ENCODE measurements at places on chromosomes 3 and 15.

GRCh38 chr3:195155570-195156241 is 115.3 kb downstream of the XXYLT1 start:
- DNase-seq: no peak

DNA sequence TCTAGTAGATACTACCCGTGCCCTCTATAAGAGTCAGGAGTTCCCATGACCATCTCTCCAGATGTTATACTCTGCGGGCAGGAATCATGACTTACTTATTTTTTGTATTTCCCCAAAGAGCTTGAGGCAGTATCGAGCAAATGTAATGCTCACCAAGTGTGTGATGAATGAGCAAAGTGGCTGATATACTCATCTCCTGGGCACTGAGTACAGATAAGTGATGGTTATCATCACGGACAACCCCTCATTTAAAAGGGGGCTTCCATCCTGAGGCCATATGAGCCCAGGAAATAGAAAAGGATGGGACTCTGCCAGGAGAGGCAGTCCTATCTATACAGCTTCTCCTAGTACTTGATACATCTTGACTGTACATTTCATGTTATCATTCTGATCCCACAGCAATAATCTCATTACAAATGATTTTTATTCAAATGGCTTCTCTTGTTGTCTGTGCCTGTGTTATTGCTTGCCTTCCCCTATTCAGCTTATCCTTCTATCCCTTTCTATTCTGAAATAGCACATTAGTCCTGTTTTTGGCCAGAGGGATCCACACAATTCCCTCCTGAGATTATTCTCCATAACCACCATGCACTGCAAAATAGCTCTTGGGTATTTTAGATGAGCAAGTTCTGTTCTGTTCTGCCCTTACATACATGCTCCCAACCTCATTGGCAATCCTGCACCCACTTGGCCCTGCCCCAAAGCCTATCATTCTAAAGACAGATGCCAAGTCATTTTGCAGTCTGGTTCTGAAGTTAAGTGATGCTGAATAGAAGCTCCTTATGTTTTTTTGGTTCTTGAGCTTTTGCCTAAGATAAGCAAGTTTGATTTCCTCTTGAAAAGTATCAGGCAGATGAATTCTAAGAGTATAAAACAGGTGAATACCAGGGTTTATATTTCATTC is 48.0 kb upstream of the MRPL3 start:
- no peak for DNase-seq

GRCh38 chr3:9414826-9415225 is 17.4 kb downstream of the SETD5 start:
- no peak for DNase-seq

GRCh38 chr3:160008961-160009360 is 20.3 kb downstream of the IL12A start:
- DNase-seq: no peak

DNA sequence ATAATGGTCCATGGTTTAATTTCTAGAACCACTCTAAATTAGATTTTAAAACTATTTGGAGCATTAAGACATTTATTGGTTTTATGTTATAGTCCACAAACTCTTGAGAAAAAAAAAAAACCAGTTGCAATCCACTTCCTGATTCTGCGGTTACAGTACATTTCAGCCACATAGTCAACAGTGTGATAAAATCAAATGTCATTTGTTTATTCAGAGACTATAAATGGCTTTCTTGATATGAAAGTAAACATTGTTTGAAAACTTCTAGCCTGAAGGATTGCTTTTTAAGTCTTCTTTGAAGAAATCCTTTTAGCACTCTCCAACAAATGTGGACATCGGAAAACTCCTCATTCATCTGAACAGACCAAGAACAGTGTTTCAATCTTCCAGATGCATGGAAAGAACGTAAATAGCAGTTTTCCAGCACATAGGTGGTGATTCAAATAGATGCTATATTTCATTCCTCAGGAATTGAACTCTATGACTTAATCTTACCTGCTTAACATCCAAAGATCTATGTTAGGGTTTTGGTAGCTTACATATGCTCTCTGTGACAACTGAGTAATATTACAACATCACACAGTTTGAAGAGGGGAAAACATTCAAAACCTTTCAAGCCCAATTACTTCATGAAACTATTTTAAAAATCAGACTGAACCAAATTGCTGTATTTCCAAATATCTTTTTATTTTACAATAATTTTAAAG is 87.8 kb upstream of the UBE2E2 start:
- DNase-seq: no peak

GRCh38 chr15:25244731-25245585 is 193.9 kb downstream of the UBE3A start:
- DNase-seq: no peak

GRCh38 chr3:10511809-10512494 is 6.6 kb upstream of the ATP2B2 start:
- DNase-seq: no peak

GRCh38 chr3:105944721-105945120 is 75.9 kb upstream of the CBLB start:
- no peak for DNase-seq

DNA sequence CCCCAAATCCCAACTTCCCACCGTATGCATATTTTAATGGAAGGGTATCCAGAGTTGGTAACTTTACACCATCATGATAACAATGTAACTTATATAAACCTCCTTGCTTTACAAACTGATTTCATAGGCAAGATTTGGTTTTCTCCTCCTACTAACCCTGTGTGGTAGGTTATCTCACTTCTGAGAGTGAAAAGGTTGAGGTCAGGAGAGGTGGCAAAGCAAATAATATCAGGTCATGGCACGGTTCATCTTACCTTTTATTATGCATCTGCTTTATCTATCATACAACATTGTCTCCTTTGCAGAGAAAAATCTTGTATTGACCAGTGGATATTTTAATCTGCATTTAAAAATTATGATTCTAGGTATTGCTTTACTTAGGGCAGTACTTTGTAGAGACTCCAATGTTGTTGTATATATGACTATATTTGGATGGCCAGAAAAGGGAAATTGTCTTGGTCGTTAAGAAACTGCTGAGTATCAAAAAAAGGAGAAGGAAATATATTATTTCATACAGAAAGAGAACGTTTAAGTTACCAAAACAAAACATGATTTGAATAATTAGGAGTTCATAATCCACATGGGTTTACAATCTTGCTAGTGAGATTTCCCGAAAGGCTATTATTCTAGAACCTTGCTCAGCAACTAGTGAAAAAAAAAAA is 30.4 kb downstream of the NFKBIZ start:
- DNase-seq: no peak

- DNase-seq: no peak
Observed at GRCh38 chr3:87837076-87837475, 221.7 kb downstream of the CGGBP1 start.

DNA sequence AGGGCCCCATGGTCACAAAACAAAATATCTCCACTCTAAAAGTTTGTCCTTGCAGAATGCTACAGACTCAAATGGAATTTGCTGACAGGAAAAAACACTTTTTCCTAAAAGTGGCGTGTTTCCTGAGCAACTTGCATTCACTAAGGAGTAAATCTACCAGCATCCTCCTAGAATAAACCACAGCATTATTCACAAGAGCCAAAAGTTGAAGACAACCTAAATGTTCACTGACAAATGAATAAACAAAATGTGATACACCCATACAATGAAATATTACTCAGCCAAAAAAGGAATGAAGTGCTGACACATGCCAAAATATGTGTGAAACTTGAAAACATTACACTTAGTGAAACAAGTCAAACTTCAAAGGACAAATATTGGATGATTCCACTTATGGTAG is 28.9 kb downstream of the ITGB5 start:
- no peak for DNase-seq

DNA sequence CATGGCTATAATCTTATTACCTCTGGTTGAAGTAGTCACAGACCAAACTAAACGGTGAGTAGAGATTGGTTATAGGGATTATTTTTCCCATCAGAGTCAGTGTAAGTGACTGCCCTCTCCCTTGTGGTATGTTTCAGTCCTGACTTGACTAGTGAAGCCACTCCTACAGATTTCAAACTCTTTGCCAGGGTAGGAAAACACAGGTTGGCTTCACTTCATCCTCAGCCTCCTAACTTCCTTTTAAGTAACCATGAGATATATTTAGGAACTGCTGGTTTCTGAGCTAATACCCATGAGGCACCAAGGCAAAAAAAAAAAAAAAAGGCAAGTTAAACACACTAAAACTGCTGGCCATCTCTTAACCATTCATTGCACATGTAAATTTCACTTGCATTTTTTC is 349.2 kb upstream of the MCTP2 start:
- DNase-seq: no peak

GRCh38 chr3:84978843-84979242 is 20.1 kb downstream of the CADM2 start:
- no peak for DNase-seq

GRCh38 chr3:31223278-31223677 is 309.4 kb upstream of the STT3B start:
- DNase-seq: no peak

DNA sequence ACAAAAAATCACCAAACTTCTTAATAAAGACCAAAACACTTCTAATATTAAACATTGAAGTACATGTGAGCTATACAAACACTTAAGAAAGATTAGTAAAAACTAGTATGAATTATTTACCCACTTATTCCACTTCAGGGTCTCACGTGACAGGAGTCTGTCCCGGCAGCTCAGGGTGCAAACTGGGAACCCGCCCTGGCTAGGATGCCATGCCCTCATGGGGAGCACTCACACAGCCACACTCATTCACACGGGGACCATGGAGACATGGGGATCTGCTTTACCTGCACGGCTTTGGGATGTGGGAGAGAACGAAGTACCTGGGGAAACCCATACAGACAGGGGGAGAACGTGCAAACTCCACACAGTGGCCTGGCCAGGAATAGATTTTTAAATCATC is 179.3 kb upstream of the UBE3A start:
- no peak for DNase-seq

- DNase-seq: no peak
Observed at GRCh38 chr3:64094713-64095079, 71.4 kb upstream of the PSMD6 start.

DNA sequence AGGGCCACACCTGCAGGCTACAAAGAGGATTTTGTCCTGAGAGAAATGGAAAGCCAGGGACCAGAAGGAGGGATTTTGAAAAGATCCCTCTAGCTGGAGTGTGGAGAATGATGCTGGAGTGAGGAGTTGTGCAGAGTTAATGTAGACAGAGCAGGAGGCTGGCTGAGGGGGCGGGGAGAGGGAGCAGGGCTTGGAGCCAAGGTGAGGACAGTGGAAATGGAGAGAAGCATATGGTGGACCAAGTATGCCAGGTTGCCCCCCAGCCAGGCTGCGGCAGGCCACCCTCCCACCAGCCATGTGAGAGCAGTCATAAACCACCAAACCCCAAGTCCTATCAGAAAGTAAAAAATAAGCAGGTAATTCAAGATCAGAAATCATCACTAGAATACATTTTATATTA is 14.7 kb downstream of the RARRES1 start:
- no peak for DNase-seq

DNA sequence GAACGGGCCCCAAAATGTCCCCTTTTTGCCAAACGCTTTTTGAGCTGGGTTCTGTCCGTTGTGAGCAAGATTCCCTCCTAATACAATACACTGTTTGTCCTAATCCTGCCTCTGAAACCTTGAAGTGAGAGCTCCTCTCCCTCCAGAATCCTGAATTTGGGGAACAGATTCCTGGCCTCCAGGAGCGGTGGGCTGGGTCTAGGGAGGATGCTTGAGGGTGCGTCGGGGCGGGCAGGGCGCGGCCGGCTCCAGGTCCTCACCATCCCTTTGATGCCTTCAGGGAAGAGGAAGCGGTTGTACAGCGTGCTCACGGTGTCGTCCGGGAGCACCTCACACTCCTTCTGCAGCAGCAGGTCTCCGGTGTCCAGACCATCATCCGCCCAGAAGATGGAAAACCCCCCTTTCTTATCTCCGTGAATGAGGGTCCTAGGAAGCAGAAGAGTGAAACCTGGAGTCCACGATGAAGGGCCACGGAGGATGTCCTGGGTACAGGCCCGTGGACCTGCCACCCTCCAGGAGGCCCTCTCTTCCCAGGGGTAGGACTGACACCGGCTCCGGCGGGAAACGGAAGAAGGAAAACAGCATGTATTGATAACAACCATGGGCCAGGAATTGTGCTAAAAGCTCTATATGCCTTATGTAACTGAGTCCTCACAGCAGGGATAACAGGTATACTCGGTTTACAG is 23.2 kb downstream of the ALDH1L1 start:
- DNase-seq: no peak

DNA sequence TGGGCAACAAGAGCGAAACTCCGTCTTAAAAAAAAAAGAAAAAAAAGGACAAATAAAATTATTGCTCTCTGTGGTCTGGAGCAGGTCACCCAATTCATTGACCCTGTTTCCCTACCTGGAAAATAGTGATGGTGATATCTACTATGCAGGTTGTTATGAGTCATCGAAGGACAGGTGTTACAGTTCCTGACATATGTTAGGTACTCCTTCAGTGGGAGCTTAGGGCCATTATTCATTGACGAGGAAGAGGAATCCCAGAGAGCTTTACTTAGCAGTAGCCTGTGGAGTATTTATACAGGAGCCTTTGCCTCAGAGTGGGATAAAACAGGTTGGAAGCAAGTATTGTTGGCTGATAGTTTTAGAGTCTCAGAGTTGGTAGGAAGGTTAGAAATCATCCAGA is 74.5 kb downstream of the SLC7A14 start:
- no peak for DNase-seq

GRCh38 chr3:79497447-79498111 is 270.2 kb downstream of the ROBO1 start:
- peak; percentile 13 for DNase-seq

DNA sequence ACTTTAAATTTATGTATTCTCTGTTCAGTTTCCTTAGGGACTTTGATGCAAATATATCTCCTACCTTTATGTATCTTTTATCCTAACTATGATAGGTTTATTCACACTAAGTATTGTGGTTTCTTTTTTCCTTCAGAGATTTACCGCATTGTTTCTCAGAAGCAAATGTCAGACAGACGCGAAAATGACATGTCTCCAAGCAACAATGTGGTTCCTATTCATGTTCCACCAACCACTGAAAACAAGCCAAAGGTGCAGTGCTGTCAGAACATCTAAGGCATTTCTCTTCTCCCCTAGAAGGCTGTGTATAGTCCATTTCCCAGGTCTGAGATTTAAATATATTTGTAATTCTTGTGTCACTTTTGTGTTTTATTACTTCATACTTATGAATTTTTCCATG is 18.3 kb downstream of the RAB11A start:
- DNase-seq: no peak

- no peak for DNase-seq
Observed at GRCh38 chr3:191987831-191988350, 526.9 kb downstream of the PYDC2 start.
